Dorsolateral prefrontal cortex (tissue), 122 donors: ENCODE measurements at places on chromosomes 2 and 18.

- no peak for DNase-seq
Observed at GRCh38 chr18:44388329-44388728, 292.4 kb upstream of the SETBP1 start.

- no peak for DNase-seq
Observed at GRCh38 chr2:132607426-132608090, 62.4 kb downstream of the LYPD1 start.

DNA sequence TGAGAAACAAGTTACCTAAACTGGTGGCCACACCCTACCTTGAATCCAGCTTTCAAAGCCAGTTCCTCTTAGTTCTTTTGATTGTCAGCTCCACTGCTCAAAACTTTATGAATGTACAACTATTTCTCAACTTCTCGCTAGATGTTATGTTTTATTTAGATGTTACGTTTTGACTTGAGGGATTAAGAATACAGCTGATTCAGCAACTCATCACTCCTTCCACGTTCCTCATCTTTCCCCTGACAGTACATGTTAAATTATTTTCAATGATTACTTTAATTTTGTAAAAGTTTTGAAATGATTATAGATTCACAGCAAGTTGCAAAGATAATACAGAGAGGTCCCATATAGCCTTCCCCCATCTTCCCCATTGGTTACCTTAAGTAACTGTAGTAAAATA, 553.4 kb downstream of the GALR1 start:
- DNase-seq = no peak

DNA sequence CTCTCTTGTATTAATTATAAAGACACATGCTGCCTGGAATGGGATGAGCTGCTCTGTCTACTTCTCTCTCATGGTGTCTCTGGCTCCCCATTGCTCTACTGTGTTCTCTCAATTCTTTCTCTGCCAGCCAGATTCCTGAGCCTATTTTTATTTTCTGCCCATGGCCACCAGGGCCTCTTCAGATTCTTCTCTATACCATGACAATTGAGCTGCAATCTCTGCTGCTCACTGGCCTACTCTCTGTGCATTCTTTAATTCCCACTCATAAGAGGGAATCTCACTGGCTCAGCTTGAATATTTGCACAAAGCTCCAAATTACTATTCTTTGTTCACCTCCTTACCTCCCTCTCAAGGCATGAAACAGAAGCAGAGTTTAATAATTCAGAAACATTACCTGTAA, 161.4 kb upstream of the GULP1 start:
- DNase-seq = no peak

DNA sequence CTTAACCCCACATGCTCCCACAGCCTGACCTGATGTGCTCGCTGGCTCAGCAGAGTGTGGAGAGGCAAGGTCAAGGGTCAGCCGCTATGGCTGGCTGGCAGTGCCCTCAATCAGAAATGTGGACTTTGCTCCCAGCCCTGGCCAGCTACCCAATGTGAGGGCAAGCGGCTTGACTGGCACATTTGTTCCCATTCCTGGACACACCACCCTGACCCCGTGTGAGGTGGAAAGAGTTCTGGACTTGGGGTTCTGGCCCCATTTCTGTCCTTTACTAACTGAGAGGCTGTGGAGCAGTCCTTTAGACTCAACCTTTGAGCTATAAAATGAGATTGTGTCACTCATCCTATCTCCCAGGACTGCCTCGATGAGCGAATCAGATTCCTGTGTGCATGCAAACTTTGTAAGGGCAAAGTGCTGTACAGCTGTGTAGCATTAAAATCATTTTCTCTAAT, 9.1 kb downstream of the THNSL2 start:
- DNase-seq = no peak

DNA sequence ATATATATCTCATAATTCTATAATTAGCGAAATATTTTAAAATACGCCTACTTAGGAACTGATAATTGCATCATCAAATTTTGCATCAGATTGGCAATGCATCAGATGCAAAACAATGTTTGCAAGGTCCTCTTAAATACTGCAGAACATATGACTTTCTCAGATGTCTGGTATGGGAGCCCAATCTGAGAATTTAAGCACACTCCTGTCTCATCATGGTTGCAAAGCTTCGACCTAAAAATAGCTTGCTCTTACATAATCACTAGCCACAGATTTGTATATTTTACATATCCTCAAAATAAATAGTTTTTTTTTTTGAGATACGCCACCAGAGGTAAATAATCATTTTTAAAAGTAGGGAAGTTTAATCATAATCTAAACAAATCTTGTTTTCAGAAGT, 123.2 kb downstream of the CABYR start:
- no peak for DNase-seq

DNA sequence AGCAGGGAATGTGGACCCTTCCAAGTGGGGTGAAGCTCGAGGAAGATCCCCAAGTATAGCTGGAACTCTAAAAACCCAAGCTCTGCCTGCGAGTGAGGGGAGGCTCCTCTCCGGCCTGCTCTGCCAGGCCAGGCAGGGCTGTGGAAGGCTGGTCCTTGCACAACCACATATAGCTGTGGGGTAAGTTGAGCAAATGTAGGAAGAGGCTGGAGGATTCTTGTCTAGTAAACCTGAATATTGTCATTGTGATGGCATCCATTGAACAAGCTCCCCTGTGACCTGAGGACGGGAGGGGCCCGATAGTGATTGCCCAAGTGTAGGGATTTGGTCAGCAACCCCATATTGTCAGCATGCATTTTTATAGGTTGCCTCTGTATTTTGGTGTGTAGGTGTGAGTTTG, 103.0 kb downstream of the ACKR3 start:
- DNase-seq = no peak

GRCh38 chr2:45932278-45932975, 281.0 kb downstream of the PRKCE start:
- DNase-seq = no peak

GRCh38 chr2:171718720-171719119, 31.5 kb downstream of the DYNC1I2 start:
- DNase-seq = no peak

DNA sequence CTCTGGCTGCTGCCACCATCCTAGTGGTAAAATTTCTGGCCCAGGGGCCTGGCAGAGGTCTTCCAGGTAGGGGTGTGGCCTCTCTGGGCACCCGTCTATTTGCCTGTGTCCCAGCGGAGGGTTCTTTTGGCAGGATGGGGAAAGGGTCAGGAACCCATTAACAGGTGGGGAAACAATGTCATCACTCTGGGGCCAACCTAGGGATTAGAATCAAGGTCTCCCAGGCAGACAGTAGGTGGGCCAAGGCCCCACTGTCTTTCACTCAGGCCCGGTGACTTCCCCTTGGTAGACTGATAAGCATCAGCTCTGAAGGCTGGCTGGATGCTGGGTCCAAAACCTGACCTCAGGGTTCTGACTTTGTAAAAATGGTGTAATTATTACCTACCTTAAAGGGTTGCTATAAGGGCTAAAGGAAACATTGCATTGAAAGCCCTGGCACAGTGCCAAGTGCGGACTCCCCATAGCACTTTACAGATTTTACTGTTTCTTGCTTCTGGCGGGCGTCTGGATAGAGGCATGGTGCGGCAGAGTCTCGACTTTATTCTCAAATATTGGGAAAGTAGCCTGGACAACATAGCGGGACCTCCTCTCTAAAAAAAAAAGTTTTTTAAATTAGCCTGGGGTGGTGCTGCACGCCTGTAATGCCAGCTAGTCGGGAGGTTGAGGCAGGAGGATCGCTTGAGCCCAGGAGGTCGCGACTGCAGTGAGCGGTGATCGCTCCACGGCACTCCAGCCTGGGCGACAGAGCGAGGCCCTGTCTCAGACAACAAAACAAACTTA, 2.2 kb downstream of the LBX2 start:
- DNase-seq = no peak

DNA sequence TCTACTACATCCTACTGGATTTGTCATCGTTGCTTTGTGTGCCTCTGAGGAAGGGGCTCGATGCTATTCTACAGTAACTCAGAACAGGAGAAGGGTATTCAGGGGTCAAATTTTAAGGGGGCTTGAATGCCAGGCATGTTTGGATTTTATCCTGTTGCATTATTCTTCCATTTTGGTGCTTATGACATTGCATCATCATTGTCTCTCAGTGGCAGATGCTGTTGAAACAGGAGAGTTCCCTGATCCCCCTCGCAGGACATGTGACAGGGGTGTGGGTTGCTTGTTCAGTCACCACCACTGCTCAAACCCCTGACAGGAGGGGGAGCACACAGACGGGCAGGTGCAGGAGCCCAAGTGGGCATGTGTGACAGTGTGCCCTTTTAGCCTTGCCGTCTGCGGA, 156.7 kb downstream of the SLC4A3 start:
- no peak for DNase-seq

DNA sequence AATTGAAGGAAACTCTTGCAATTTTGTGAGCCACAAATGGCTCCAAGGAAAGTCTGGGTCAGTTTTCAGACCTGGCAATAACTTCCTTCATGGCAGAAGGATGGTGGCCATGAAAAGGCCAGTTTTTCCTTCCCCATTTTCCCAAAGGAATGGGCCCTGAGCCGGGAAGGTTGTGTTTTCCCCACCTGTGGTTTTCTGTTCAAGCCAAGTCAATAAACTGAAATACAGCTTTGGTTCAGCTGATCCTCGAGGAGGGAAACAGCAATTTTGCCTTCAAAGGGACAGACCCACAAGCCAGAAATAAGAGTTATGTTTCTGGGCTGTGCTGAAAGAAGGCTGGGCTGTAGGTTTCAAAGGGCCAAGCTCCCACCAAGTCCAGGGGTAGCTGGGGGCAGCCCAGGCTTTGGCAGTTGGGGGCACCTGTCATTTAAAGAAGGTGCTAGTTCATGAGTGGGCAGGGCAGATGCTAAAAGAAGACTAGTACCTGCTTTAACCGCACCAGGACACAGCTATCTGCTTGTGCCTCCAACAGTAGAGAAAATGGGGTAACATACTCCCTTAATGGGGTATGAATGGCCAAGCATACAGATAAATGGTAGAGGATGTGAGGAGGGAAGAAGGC, 97.0 kb downstream of the TTC32 start:
- DNase-seq = no peak

- no peak for DNase-seq
Observed at GRCh38 chr2:101111262-101111838, 39.8 kb downstream of the TBC1D8 start.

- no peak for DNase-seq
Observed at GRCh38 chr2:48200620-48201293, 294.5 kb upstream of the FBXO11 start.

GRCh38 chr18:10038268-10038667, 124.5 kb downstream of the VAPA start:
- no peak for DNase-seq

- no peak for DNase-seq
Observed at GRCh38 chr2:181190711-181191110, 210.3 kb downstream of the UBE2E3 start.

- DNase-seq = no peak
Observed at GRCh38 chr2:70830366-70830765, 5.2 kb downstream of the CD207 start.

DNA sequence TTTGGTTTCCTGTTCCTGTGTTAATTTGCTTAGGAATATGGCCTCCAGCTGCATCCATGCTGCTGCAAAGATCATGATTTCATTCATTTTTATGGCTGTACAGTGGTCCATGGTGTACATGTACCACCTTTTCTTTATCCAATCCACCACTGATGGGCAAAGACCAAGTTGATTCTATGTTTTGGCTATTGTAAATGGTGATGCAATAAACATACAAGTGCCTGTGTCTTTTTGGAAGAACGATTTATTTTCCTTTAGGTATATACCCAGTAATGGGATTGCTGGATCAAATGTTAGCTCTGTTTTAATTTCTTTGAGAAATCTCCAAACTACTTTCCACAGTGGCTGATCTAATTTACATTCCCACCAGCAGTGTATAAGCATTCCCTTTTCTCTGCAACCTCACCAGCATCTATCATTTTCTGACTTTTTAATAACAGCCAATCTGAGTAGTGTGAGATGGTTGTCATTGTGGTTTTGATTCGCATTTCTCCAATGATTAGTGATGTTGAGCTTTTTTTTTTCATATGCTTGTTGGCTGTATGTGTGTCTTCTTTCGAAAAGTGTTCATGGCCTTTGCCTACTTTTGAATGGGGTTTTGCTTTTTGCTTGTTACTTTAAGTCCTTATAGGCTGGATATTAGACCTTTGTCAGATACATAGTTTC, 19.4 kb downstream of the EXOC6B start:
- DNase-seq = no peak

GRCh38 chr2:111884592-111884964, 585 bp upstream of the ANAPC1 start:
- no peak for DNase-seq

- DNase-seq = no peak
Observed at GRCh38 chr2:33377048-33377447, 99.4 kb upstream of the RASGRP3 start.

DNA sequence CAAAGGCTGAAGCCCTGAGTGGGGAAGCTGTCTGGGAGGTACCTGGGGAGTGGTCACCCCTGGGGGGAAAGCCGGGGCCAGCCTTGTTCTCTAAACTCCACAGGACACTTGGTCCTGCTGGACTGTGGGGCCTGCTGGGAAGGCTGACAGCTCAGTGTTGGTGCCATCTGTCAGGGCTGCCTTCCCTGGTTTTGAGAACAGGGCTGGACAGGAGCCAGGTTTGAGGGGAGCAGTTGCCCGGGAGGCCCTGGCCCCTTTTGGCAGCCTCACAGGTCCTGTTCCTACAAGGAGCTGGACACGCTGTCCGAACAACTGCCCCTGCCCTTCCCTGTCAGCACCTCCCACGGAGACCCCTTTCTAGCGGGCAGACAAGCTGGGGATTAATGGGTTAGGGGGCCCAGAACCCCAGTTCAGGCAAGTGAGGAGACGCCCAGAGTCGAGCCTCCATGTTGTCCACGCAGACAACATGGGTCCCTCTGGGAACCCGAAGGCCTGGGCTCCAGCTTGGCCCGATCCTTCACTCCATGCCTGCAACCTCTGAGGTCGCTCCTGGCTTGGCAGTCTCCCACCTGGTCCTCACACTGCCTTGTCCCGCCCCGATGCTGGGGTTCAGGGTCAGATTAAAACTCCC, 40.8 kb downstream of the ATOH8 start:
- DNase-seq = peak; percentile 58

GRCh38 chr2:150487537-150488429, at the start of gene RND3:
RND3 (minus strand) TSS chr2:150487667; CDS start chr2:150487417, 250 bp downstream.
- peak; percentile 92 for DNase-seq

- no peak for DNase-seq
Observed at GRCh38 chr2:181690860-181691259, 10.5 kb upstream of the NEUROD1 start.

- DNase-seq = no peak
Observed at GRCh38 chr2:46306330-46306751, 9.1 kb downstream of the EPAS1 start.

GRCh38 chr18:32760391-32760790, 12.4 kb downstream of the KLHL14 start:
- DNase-seq = no peak

- no peak for DNase-seq
Observed at GRCh38 chr18:10490401-10491165, 35.2 kb upstream of the NAPG start.

- no peak for DNase-seq
Observed at GRCh38 chr2:101082998-101083397, 68.2 kb downstream of the TBC1D8 start.

DNA sequence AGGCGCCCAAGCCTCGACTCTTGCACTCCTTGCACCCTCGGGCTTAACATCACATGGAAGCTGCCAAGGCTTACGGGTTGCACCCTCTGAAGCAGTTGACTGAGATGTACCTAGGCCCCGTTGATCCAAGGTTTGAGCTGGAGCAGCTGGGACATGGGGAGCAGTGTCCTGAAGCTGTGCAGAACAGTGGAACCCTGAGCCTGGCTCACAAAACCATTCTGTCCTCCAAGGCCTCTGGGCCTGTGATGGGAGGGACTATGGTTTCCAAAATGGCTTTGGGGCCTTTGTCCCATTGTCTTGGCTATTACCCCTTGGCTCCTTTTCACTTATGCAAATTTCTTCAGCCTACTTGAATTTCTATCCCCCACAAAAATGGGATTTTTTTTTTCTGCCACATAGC, 454.0 kb downstream of the PIK3C3 start:
- no peak for DNase-seq

GRCh38 chr2:168787782-168788376, 14.6 kb upstream of the NOSTRIN start:
- DNase-seq = no peak
